Activated B cell treated with CpG ODN at 0.5 μM for 24 hours (primary cell): ENCODE measurements at places on chromosomes 4 and X. TPM values are rescaled to one million over a fixed set of nuclear protein-coding genes. Genes with fewer than 3 reads are reported as not detected.

- no peak overlapping the region for H3K4me3 ChIP-seq
- no peaks in the 10 kb centered on the region for H3K36me3 ChIP-seq
These were observed 55.7 kb upstream of the PPARGC1A start for GRCh38 chr4:23945451-23946017.

GRCh38 chrX:54891573-54891972 lies 29.1 kb upstream of the TRO start:
- H3K4me3 ChIP-seq = no peak overlapping the region
- no peak for DNase-seq
- H3K27ac ChIP-seq = no peak overlapping the region
- peaks cover 6% of the 10 kb centered on the region for H3K27me3 ChIP-seq
- H3K4me1 ChIP-seq = no peaks in the 10 kb centered on the region

GRCh38 chr4:143184217-143184502 lies 557 bp upstream of the USP38 start:
- H3K36me3 ChIP-seq = peaks cover 36% of the 10 kb centered on the region
- peak overlapping the region; percentile 93 for H3K4me3 ChIP-seq

MAML3 gene
- 1.9 and 2.6 TPM in 2 replicates for total RNA-seq

GYG2 gene
- total RNA-seq = not detected in 2 replicates

SSX1 gene
- total RNA-seq = not detected in 2 replicates

- peaks cover 18% of the 10 kb centered on the region for H3K4me1 ChIP-seq
- H3K27ac ChIP-seq = peak overlapping the region; percentile 68
- peaks cover 48% of the 10 kb centered on the region for H3K36me3 ChIP-seq
- no peak for DNase-seq
These were observed 6.6 kb downstream of the HELQ start for GRCh38 chr4:83449009-83449408.

GRCh38 chrX:126481916-126482315 lies 70.7 kb downstream of the DCAF12L1 start:
- H3K4me1 ChIP-seq = no peaks in the 10 kb centered on the region
- no peaks in the 10 kb centered on the region for H3K27me3 ChIP-seq
- H3K27ac ChIP-seq = no peak overlapping the region
- no peak overlapping the region for H3K4me3 ChIP-seq
- no peaks in the 10 kb centered on the region for H3K36me3 ChIP-seq

MAGEB1 gene
- not detected in 2 replicates for total RNA-seq

SYTL4 gene
- 0.20 and 0.39 TPM in 2 replicates for total RNA-seq

GRCh38 chrX:144840616-144841015 lies 406.7 kb upstream of the SPANXN1 start:
- DNase-seq = no peak
- no peak overlapping the region for H3K27ac ChIP-seq
- no peaks in the 10 kb centered on the region for H3K4me1 ChIP-seq
- no peaks in the 10 kb centered on the region for H3K27me3 ChIP-seq
- no peaks in the 10 kb centered on the region for H3K36me3 ChIP-seq

SLC7A11 gene
- total RNA-seq = 1.2 and 1.4 TPM in 2 replicates

DNA sequence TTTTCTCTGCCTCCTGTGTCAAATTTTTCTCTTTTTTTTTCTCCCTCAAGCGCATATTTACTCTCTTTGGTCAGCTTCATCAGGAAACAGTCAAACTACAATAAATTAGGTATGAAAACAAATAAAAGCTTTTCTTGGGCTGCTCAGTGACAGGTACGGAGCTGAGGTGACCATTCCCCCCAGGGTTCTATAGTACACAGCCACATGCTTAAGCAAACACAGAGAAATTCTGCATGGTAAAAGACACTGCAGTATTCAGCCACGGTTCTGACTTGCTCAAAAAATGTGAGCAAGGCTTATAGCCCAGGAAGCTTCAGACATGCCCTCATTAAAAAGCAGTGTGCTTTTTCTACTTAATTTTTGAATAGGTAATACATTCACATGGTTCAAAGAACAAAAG lies 138.5 kb downstream of the GRIA3 start:
- DNase-seq = no peak
- no peaks in the 10 kb centered on the region for H3K27me3 ChIP-seq
- no peak overlapping the region for H3K4me3 ChIP-seq
- no peaks in the 10 kb centered on the region for H3K4me1 ChIP-seq
- no peaks in the 10 kb centered on the region for H3K36me3 ChIP-seq

GRCh38 chr4:124173912-124174311 lies 538.6 kb downstream of the ANKRD50 start:
- DNase-seq = no peak
- H3K36me3 ChIP-seq = no peaks in the 10 kb centered on the region
- H3K27ac ChIP-seq = no peak overlapping the region
- H3K27me3 ChIP-seq = no peaks in the 10 kb centered on the region

DNA sequence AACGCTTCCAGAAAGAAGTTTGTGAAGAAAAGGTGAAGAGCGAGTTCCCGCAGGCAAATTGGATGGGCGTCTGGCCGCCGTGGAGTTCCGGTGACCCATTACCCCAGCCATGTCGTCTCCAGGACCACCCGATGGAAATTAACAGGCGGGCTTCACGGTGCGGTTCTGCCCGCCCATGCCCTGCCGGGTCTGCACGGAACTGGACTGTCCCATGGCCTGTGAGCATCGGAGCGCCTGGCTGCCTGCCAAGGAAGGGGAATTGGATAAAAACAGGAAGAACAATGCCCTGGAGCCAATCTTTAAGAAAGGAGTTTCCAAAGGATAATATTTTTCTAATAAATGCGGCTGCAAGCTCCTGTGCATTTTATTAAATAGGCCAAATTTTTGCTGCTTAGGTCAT lies 319.8 kb upstream of the SLC7A11 start:
- no peak overlapping the region for H3K27ac ChIP-seq
- H3K4me3 ChIP-seq = no peak overlapping the region
- no peaks in the 10 kb centered on the region for H3K36me3 ChIP-seq
- DNase-seq = no peak
- no peaks in the 10 kb centered on the region for H3K27me3 ChIP-seq

- H3K27ac ChIP-seq = no peak overlapping the region
- H3K4me1 ChIP-seq = no peaks in the 10 kb centered on the region
- H3K36me3 ChIP-seq = no peaks in the 10 kb centered on the region
These were observed 251.0 kb downstream of the KCNIP4 start for GRCh38 chr4:21697583-21697982.

DNA sequence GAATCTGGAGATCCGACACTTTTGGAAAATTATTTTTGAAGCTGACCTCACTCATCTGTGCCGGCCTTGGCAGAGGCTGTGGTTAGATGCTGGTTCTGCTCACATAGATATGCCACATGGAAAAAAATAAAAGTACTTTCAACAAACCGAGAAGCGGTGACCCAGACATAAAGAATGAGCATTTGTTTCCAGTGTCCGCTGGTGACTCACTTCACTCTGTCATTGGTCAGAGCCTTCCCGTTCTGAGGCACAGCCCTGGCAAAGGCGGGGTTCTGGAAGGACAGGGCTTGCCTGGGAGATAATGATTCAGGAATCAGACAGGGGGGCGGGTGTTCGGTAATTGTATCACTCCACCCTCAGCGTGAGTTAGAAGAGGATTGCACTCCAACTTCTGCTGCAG lies 172.4 kb upstream of the MXRA5 start:
- no peak overlapping the region for H3K27ac ChIP-seq
- no peaks in the 10 kb centered on the region for H3K4me1 ChIP-seq
- no peaks in the 10 kb centered on the region for H3K36me3 ChIP-seq

GRCh38 chr4:128658214-128658631 lies 151.3 kb upstream of the JADE1 start:
- no peak for DNase-seq
- H3K36me3 ChIP-seq = no peaks in the 10 kb centered on the region
- H3K4me3 ChIP-seq = no peak overlapping the region
- no peak overlapping the region for H3K27ac ChIP-seq
- peaks cover 12% of the 10 kb centered on the region for H3K4me1 ChIP-seq
- H3K27me3 ChIP-seq = no peaks in the 10 kb centered on the region

DNA sequence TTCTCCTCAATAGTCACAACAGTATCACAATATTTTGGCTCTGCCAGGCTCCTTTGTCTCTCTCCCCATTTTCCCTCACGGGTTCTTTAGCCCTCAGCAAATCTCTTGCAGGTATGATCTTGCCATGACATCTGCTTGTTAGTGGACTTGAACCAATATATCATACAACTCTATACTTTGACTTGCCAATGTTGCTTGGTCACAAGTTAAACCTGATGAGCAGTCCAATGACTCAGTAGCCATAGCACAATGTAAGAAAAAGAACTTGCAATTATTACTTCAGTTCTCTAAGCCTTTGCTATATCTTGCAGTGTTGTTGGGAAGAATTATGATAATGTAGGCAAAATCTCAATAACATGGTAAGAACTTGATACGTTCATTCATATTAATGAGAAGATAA lies 174.6 kb upstream of the NRK start:
- no peaks in the 10 kb centered on the region for H3K27me3 ChIP-seq
- H3K4me1 ChIP-seq = no peaks in the 10 kb centered on the region
- no peak overlapping the region for H3K4me3 ChIP-seq
- no peak for DNase-seq

DNA sequence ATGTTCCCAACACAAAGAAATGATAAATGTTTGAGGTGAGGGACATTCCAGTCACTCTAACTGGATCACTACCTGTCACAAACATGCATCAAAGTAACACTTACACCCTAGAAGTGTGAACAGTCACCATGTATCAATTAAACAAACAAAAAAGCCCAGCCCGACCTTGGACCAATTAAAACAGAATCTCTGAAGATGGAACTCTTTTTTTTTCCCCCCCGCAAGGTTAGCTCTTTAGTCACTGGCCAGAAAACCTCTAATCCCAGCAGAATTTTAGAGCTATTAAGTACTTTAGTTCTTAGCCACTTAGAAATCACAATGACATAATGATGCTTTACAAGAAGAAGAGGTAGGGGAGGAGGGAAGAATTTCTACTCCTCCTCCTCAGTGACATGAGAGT lies 154.5 kb downstream of the PALLD start:
- H3K27ac ChIP-seq = no peak overlapping the region
- H3K4me3 ChIP-seq = no peak overlapping the region
- H3K36me3 ChIP-seq = no peaks in the 10 kb centered on the region
- no peak for DNase-seq
- peaks cover 8% of the 10 kb centered on the region for H3K27me3 ChIP-seq

SUPT20HL2 gene
- not detected in 2 replicates for total RNA-seq

DNA sequence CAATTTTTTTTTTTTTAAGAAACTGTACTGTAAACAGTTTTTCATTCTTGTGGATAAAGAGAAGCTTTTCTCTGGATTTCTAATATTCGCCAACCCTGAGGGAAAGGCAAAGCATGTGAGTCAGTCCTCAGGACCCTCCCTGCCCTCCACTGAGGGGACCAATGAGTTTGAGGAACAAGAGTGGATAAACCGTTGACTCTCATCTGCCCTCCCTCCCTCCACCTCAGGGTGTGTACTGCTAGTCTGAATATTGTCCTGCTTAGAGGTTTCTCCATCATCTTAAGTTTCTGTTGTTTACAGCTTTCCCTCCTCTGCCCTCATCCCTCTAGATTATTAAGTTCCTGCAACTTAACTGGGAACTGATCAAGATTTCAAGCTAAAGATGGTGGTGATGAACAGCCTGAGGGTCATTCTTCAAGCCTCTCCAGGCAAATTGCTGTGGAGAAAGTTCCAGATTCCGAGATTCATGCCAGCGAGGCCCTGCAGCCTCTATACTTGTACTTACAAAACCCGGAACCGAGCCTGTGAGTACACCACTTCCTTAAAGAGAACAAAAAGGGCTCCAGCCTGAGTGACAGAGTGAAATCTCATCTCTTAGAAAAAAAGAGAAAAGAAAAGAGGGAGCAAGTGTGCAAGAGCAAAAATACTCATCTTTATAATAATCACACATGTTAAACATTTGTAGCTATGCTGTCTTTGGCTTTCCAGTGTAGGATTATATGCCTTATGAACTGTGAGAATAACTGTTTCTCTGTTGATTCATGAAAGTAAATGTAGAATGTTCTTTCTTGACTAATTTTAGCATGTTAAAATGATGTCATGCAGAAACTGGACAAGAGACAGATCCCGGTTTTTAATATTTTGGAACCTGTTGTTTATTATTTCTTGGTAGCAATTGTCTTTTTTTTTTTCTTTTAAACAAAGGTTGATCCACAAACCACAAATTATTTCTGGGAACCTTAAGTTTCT lies 11.9 kb downstream of the CA5B start:
- H3K36me3 ChIP-seq = peaks cover 16% of the 10 kb centered on the region
- no peak for DNase-seq
- H3K4me1 ChIP-seq = peaks cover 58% of the 10 kb centered on the region
- no peaks in the 10 kb centered on the region for H3K27me3 ChIP-seq
- H3K4me3 ChIP-seq = peak overlapping the region; percentile 58

DNA sequence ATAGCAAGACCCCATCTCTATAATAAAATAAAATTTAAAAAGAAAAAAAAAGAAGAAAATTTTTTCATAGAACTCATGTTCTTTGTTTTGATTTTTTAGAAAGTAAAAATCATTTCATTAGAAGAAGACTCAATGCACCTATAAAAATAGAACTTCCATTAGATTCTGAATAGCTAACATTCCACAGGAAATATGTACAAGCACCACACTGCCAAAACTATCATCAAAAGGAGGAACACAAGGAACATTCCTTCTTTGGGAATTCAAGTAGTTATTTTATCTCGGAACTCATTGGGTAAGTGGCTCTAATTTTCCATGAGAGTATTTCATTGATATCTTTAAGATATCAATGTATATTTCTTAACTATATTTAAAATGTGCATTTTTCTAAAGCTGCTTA lies 157.6 kb downstream of the CAMK2D start:
- H3K27me3 ChIP-seq = no peaks in the 10 kb centered on the region
- no peak for DNase-seq
- peaks cover 49% of the 10 kb centered on the region for H3K4me1 ChIP-seq

- H3K36me3 ChIP-seq = no peaks in the 10 kb centered on the region
- H3K4me3 ChIP-seq = no peak overlapping the region
- no peaks in the 10 kb centered on the region for H3K27me3 ChIP-seq
- no peak for DNase-seq
- no peaks in the 10 kb centered on the region for H3K4me1 ChIP-seq
These were observed 131.2 kb upstream of the GPC4 start for GRCh38 chrX:133546441-133546840.

GRCh38 chr4:66575008-66575696 lies 904.9 kb upstream of the EPHA5 start:
- H3K4me3 ChIP-seq = no peak overlapping the region
- no peaks in the 10 kb centered on the region for H3K4me1 ChIP-seq
- no peaks in the 10 kb centered on the region for H3K27me3 ChIP-seq
- no peak overlapping the region for H3K27ac ChIP-seq
- DNase-seq = no peak
